ENCODE measurements at places on chromosomes 3 and 15.

DNA sequence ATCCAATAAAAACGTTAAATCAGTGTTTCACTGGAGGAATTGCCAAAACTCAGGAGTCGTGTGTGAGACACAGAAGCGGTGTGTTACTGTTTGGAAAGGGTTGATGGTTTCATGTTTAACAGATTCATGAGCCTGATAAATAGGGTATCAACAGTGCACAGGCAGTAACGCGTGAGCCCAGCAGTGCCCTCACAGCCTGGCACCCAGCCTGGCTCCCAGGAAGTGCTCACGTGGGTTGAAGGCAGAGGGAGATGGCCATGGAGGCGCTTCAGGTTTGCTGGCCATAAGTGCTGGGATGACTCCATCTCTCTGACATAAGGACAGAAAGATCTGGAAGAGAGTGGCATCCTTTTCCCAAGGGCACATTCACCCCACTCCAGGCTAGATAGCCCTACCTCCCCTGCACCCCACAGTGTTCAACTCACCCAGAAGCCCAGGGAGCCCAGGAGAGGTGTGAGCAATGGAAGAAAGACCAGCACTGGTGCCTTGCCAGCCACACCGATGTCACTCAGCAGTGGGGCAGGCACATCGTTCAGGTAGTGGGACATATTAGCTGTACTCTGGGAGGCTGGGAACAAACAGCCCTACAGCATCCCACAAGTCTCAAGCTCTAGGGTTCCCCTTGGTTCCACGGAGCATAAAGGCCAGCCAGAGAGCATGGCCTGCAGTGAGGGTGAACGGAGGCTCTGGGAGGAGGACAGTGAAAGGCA lies 164.3 kb downstream of the LRRK1 start:
- DNase-seq = no peak

DNA sequence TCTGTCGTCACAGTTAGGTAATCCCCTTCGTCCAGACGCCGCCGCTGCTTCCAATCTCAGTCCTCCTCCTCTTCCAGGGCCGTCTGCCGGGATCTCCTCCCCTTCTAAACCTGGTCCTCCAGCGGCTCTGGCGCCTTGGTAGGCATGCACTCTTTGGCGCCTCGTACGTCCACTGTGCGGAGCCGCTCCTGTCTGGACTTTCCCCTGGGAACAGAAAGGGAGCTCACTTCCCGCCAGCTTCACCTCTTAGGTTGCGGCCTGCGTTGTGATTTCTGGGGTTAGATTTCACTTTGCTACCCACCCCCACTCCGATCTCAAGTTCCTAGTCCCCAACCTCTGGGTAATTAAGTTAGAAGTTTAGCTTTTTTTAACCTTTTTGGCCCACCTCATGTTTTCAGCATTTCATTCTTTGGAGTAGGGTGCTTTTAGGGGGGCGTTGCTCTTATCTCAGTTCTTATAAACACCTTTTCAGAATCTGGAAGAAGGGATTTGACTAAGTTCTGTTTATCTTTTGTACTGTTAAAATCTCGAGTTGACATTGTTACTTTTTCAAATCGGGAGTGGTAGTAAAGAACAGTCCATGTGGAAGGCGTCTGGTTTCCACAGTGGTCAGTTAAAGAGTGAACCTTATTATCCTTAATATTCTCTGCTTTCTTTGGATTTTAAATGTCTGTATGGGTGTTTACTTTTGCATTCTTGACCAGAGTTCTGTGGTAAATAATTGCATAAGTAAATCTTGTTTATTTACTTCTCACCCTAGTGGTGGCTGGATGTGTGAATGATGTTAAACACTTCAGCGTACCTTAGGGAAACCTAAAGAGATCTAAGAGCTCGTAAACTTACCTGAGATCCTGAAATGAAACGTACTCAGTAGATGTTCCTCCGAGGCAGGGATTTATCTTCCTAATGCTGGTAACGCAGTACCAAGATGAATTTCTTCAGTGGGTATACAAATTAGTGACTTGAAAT lies 611 bp downstream of the CTDSPL2 start:
- DNase-seq = peak; percentile 62

DNA sequence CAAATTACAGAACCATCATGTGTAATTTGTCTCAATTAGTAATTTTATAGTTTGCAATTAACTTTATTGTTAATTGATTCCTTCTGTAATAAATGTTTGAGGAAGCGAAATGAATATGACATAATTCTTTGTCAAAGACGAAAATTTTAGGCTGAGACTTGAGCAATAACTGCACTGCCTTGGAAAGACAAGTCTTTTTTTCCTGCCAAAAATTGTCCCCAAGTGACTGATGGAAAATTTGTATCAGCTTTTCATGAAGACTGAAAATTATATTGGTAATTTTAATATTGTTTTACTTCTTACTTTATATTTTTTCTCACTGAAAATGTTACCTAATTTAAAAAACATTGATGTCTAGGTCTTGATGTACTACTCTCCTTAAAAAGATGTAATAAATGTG lies 622.6 kb downstream of the NLGN1 start:
- no peak for DNase-seq

GRCh38 chr3:106206146-106206545 lies 337.3 kb upstream of the CBLB start:
- peak; percentile 22 for DNase-seq

DNA sequence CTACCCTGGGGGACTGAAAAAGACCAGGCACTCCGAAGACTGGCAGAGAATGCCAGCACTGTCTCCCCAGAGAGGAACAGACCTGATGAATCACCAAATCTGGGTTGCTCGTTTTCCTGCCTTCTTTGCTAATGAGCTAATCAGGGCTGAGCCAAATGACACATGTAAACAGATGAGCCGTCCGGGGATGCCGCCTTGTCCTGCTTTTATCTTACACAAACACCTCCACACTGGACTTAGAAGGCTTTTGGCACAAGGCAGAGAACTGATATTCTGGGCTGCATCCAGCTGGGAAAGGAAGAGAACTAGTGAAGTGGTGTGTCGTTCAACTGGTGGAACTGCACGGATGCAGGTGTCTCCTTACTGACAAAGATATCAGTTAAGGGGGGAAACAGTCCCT lies 88.1 kb downstream of the MECOM start:
- DNase-seq = peak; percentile 45

GRCh38 chr15:67146875-67147381 lies 81.5 kb downstream of the SMAD3 start:
- DNase-seq = peak; percentile 93

DNA sequence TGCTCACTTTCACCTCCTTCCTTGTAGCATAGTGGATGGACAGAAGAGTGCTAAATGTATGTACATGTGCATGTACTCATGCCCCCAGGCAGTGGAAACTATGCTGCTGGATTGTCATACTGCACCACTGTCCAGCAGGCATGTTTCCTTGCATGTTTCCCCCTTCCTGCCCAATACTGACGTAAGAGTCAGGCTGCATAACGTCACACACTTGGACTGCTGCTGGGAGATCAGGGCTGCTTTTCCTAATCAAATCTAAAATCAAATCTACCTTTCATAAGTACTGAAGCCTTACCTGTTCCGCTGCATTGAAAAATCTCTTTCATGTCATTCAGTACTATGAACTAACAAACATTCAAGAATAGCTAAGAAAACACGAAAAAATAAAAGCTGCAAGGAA lies 67.9 kb upstream of the ROBO1 start:
- no peak for DNase-seq

DNA sequence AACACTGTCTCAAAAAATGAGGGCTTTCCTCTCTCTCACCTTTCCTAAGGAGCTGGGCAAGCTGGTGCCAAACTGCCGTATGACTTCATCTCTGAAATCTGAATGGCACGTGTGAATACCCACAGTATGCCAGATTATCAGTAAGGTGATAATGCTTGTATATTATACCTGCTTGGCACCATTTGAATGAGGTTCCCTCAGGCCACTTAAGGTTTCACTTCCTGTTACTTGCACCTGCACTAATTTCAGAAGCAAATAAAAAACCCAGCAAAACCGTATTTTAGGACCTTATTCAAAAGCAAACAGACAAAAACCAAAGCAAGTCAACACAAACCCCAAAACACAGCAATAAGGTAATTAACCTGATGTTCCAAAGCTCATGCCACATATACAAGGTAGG lies 19.7 kb downstream of the FOXP1 start:
- DNase-seq = no peak

DNA sequence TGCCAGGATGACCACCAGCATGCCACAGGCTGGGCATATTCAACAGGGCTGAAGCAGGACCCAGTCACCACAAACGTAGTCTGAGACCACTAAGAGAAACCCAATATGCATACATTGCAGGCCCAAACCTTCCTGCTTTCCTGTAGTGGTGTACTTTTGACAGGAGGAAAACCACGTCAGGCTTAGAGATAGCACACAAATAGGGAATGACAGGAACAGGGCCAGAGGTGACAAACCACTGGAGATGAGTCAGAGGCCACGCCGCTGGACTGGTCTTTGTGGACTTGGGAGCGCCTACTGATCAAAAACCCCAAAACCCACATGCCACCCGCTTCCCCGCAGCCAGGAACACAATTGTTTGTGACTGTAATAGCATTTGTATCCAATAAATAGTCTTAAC lies 3.6 kb upstream of the EFCAB12 start:
- DNase-seq = no peak

DNA sequence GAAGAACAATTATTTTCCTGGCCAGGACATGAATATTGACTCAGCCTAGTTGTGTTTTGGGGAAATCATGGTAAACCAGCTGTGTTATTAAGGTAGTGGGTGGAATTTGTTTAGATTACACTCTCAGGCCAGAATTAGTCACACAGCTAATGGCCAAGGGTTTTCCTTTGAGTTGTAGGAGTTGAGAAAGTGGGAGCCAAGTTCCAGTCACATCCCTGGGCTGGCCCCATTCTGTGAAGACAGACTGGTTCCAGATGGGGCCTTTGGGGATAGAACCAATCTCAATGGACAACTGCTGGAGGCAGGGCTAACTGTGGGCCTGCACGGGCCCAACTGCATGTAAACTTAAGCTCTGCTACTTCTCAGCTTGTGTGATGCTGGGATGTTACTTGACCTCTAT lies 1.4 kb upstream of the RASL12 start:
- peak; percentile 94 for DNase-seq

DNA sequence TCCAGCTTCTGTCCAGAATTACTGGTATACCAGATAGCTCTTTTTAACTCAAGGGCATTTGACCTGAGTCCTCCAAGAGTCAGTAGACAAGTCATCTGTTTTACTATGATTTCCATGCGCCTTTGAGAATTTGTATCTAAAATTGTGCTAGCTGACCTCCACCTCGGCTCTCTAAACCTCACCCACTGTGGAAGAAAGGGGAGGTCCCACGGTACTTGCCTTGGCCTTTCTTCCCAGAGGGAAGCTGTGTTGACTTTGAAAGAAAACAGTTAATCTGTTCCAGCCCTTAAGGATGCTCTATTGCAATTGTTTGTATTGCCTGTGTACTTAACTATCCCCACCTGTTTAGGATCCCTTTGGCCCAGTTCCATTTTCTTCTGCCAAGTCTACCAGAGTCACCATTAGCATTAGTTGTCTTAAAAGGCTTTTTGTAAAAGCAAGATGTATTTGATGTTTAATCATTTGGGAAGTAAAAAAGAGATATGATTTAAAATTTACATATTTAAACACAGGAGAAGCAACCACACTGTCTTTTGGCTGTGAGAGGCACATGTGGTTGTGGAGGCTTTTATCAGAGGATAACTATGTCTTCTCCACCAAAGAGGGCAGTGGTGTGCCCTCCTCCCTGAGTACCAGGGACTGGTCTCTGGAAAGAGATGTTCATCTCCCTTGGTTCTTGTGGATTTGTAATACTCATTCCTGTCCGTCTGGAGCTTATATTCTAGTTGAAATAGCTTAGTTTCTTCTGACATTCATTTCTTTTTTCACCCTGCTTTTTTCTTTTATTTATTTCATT lies 88.8 kb downstream of the CRTC3 start:
- no peak for DNase-seq

- DNase-seq = no peak
These were observed 37.3 kb upstream of the CMTM8 start for GRCh38 chr3:32200992-32201758.

DNA sequence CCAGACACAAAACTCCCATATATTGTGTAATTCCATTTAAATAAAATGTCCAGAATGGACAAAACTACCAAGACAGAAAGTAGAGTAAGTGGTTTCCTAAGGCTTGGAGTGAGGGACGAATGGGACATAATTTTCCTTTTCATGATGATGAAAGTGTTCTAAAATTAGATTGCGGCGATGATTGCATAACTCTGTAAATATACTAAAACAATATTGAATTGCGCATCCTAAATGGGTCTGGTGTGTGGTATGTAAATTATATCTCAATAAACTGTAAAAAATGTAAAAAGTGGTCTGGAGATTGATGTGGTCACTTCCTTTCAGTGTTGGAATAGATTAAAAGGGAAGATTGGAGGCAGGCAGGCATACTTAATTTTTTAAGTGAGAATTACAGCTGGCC lies 105.9 kb upstream of the KCNAB1 start:
- DNase-seq = no peak

GRCh38 chr3:9721700-9722060 lies 9.9 kb upstream of the BRPF1 start:
- no peak for DNase-seq

GRCh38 chr15:21270474-21270873 lies 169.8 kb downstream of the POTEB3 start:
- DNase-seq = no peak

DNA sequence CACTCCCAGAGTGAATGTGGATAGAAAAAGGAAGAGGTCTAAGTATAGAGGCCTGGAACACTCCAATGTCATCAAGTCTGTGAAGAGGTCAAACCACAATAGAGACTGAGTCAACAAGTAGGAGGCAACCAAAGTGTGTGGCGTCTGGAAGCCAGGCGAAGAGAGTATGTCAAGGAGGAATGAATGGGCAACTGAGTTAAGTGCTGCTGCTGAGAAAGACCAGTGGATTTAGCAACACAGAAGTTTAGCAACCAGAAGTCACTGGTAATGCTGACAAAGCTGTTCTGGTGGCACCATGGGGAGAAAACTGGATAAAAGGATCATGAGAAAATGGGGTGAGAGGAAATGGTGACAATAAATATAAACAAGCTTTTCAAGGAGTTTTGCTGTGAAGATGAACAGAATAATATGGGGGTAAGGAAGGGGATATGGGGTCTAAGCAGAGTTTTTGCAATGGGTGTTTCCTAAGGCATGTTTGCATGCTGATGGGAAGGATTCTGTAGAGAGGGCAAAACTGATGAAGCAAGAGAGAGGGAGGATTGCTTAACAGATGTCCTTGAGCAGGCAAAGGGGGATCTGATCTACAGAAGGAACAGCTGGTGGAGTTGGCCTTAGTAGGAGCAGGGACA lies 38.4 kb downstream of the PCOLCE2 start:
- peak; percentile 96 for DNase-seq

GRCh38 chr3:156434921-156435320 lies 120.0 kb downstream of the SSR3 start:
- no peak for DNase-seq

- DNase-seq = no peak
These were observed 18.9 kb upstream of the MLF1 start for GRCh38 chr3:158552124-158552523.

Data from astrocyte (in vitro differentiated cells and primary cell).